ENCODE measurements at places on chromosomes 16 and 17.

GRCh38 chr16:1779741-1780676 is 2.4 kb downstream of the SPSB3 start:
- no peak for DNase-seq

GRCh38 chr16:2038382-2039231 is 9.0 kb downstream of the NTHL1 start:
- DNase-seq = no peak

- DNase-seq = no peak
Measured at GRCh38 chr17:75639327-75639726, 6.1 kb downstream of the SMIM5 start.

- no peak for DNase-seq
Measured at GRCh38 chr16:83623892-83624291, 183.9 kb upstream of the HSBP1 start.

DNA sequence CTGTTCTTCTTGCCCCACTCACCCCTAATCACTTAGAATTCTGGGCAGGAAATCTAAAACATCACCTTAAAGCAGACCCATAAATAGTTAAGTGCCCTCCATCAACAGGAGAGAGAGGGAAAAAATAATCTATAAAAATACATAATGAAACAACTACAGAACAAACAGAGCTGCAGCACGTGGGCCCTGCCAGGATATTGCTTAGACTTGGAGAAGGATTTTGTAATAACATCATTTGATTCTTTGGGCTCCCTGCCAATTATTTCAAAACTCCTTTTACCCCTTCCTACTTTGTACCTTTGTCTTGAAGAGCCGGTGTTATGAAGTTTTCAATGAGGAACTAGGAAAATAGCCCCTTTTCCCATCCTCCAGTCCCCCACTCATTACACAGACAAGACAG is 130.6 kb upstream of the TOX3 start:
- no peak for DNase-seq

- no peak for DNase-seq
Measured at GRCh38 chr17:35313875-35314409, 59.5 kb downstream of the SLFN11 start.

DNA sequence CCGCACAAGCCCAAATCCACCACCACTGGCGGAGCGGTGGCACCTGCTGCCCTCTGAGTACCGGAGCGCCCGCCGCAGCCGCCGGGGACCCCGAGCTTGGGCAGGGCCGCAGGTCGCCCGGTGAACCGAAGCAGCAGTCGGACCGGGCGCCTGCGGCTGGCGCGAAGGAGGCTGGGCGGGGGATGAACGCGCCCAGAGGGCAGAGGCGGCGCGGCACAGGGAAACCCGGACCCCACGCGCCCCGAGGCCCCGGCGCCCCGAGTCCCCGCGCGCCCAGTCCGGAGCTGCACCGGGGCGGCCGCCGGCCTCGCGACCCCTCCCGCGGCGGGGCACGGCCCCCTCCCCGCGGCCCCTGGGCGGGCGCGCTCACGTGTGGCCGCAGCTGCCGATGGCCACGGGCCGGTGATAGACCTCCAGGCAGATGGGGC is 393 bp downstream of the RNF166 start:
- DNase-seq = no peak

- DNase-seq = no peak
Measured at GRCh38 chr16:83100679-83101078, 473.9 kb downstream of the CDH13 start.
